ENCODE measurements at places on chromosomes 12 and 14.
A peak's percentile ranks its signal among the peaks of the same experiment; 100 is the strongest.

DNA sequence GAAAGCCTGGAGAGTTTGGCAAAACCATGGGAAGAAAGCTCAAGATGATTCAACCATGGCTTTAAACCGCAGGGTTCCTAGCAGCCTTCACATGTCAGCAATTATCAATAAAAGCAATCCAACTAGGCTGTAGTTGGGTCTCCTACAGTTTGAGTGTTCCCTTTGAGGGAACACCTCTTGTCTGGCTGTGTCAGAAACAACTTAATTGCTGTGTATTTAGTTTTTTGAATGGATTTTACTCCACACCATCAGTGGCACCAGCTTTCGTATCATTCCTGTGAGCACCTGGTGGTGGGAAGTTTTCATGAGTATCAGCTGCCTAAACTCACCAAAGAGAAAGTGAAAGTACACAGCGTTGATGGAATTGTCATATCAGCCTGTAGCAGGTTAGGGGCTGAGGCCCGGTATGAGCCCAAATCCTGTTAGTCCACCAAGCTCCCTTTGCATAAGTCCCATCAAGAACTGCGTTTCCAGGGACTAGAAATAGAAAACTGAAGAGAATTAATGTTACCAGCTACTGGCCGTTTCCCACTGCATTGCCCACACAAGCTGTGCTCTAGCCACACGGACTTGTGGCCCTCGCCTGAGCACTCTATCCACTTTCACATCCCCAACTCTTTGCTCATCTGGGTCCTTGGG, 10.9 kb upstream of the IL26 start:
- no peak for DNase-seq

GRCh38 chr12:69679119-69679518, 20.0 kb downstream of the BEST3 start:
- DNase-seq: peak; percentile 37

DNA sequence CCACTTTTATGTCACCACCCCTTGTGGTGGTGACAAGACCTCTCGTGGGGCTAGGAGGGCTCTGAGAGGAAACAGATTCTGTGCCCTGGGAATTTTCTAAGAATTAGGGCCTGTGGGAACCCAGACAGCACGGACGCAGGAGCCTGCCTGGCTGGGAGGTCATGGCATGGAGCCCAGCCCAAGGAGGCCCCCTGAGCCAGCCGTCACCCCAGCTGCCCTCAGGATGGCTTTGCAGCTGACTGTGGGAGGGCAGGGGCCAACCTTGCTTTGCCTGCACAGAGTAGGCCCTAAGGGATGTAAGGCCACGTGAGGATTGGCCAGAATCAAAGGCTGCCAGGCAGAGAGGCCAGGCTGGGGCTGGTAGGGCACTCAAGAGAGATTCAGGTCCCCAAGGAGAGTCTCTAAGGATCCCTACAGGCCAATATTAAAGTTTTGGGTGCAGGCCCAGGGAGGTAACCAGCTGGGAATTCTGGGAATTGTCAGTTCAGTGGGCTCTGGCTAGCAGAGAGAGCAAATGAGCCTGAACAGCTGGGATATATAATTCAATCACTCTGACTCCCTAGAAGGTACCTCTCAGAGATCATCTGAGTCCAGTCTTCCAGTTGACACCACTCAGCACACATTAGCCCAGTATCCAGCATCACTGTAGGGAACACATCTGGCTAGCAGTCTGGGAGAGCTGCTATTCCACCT, 6.4 kb downstream of the LTBP2 start:
- DNase-seq: no peak

GRCh38 chr14:103008768-103009357, 48.5 kb downstream of the CDC42BPB start:
- DNase-seq: peak; percentile 55

GRCh38 chr12:92921877-92922276, 7.2 kb downstream of the EEA1 start:
- no peak for DNase-seq

DNA sequence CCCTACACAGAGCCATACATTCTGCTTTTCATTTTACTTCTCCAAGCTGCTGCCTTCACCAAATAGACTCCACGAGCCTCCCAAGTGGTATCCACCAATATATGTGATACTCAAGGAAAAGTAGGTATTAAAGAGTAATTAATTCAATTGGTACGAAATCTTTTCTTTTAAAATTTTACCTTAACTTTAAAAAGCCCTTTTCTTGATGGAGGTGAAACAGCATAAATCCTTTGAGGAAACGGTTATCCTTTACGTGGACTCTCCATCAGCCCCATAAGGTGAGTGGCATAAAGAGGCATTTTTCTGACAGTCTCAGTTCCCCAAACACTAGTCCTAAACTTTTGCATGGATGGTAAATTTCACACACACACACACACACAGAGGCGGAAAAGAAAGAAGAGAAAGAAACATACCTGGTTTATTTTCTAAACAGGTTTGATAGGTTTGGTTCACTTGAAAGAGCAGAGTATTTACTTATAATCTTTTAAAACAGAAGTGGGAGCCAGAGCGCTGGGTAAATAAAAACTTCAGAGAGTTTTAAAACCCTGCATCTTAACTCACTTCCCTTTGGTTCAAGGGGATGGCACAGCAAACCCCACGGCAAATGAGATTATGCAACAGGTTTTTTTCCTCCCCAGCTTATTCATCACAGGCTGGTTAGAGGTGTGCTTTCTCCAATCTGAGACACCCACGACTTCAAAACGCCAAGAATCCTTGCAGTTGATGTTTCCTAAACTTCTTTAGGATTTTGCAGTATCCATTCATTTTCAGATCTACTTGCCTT, 1.9 kb downstream of the DUSP16 start:
- DNase-seq: peak; percentile 30

All from brain microvascular endothelial cell (primary cell).